ENCODE measurements at places on chromosomes 3 and 15. TPM values are rescaled to one million over a fixed set of nuclear protein-coding genes. Genes with fewer than 3 reads are reported as not detected.

DNA sequence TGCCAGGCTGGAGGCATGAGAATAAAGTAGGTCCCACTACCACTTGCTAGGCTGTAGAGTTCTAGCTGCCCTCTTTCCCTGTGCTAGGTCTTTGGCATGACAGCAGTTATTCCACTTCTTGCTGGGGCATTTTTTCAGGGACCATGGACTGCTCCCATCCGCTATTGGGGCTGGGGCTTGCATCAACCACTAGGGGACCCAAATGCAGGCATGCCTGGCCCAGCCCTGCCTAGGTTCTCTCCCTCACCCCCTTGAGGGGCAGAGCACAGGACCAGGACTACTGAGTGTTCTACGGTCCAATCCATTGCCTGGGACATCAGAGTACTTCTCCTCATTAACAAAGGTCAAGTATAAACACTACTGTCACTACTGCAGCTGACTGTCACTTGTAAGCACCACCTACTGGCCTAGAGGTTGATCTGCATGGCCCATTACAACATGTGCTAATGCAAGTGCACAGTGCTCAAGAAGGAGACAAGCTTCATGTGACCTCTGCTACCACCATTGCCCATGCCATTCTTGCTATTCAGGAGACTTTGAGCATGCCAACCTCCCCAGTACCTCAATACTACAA is 270.5 kb downstream of the MBNL1 start:
- DNase-seq = no peak

GRCh38 chr15:70633103-70633831 is 130.1 kb downstream of the UACA start:
- no peak for DNase-seq

GRCh38 chr15:77688693-77689092 is 56.0 kb upstream of the LINGO1 start:
- DNase-seq = no peak

- DNase-seq = no peak
Measured at GRCh38 chr15:78804391-78804792, 6.9 kb downstream of the ADAMTS7 start.

ARGFX gene
- not detected for total RNA-seq

CCDC174 gene
- 19.8 TPM for total RNA-seq

DNA sequence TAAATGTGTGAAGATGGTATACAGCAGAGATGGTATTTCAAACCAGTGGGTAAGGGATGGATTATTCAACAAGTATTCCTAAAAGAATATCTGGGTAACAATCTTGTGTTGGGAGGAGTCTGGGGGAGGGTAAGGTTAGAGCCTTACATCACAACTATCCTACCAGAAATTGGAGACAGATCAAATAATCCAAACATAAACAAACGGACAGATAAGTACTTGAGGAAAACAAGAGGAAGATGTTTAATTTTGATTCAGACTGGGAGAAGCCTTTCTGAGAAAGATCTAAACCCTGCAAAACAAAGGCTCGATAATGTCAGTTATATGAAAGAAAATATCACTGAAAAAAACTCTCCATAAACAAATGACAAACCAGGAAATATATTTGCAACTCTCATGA is 77.9 kb downstream of the SLC9A9 start:
- DNase-seq = no peak

- DNase-seq = no peak
Measured at GRCh38 chr3:6516694-6517093, 344.2 kb upstream of the GRM7 start.

GRCh38 chr15:74179983-74180880 is 6.7 kb downstream of the ISLR start:
- DNase-seq = no peak

DNA sequence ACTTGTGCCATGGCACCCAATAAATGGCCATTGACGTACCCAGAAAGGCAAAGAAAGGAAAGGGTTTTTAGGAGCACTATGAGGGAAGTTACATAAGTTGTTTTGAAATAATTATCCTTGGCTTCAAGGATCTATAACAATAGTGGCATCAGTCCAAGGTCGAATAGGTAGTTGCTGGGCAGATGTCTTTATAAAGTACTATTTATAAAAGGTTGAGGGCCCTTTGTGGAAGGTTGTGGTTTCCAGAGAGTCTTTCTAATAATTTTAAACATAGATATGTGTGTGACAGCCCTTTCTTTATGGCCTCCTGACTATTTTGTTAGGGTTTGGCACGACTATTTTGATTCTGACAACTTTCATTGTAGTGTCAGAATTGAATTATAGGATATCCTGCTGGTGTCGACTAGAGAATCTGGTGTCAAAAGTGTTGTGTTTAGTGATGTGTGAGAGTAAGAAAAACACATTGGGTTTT is 260.5 kb downstream of the PYDC2 start:
- DNase-seq = no peak

DNA sequence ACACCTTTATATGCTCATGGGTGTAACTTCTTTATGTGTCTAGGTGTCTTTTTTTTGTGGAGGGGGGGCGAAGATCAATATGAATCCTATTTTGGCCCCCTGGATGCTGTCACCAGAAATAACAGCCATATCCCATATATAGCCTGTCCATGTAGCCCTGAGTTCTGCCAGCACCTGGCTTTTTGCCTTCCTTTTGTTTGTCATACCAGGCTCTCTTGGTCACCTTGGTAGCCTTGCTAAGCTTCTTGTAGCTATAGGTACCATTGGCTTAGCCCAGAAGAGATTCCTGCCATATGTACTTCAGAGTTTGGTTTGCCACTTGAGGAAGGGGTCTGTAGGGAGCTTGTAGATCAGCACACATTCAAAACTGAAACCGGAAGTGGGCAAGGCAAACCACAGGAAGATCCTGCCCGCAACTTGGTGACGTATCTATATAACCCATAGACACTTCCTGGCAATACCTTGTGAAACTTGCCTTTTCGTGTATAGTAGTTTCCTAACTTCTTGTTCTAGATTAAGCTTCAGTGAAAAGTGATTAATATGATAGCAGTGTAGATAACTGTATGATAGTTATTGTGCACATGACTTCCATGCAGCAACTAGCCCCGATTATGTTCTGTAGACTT is 11.9 kb downstream of the RASA2 start:
- DNase-seq = no peak

DNA sequence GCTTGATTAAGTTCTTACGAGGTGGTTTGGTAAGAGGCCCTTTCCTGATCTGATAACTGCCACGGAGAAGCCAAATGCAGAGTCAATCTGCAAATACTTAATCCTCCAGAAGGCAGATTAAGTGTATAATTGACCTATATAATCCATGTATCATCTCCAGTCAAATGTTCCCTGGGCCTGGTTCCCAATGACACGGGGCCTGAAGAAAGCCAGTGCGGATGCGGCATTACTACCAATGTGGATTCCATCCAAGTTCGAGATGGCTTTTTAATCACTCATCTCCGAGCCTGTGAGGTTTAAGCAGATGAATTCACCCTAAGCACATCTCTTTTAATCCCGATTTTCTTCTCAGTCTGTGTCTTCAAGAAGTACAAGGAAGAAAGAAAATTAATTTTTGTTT is 60.0 kb upstream of the FEZF2 start:
- DNase-seq = no peak

SH2D7 gene
- not detected for total RNA-seq

DNA sequence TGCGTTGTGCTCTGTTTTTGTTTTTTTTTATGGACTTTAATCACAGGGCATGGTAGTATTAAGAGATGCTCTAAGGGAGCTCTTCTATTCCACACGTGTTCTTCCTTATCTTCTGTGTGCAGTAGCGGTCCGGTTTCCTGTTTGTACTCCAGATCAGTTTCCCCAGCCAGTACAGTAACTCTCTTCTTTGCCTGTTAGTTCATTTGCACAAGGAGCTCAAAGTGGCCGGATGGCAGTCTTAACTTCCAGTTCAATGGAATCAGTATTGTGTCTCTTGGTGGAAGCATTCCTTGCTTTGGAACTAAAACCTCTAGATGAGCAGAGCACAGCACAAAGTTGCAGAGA is 122.0 kb downstream of the KLF13 start:
- peak; percentile 26 for DNase-seq

- peak; percentile 82 for DNase-seq
Measured at GRCh38 chr3:169146179-169146665, 517.3 kb downstream of the MECOM start.

DNA sequence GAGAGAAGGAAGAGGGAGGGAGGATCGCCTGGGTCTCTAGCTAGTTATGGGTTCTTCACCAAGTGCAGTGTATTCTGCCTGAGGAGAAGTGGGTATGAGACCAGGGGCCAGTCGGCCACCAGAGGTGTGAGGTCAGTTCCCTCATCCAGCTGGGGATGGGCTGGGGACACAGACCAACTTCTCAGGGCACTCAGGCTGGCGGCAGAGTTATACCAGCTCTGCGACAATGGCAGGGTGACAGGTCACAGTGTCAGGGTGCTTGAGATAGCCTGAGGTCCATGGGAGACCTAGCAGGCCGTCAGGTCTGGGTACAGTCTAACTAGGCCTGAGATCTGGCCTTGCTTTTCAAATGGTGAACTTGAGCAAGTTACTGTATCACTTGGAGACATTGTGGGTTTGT is 31.4 kb upstream of the PLXNA1 start:
- no peak for DNase-seq

RLBP1 gene
- total RNA-seq = not detected

SERINC4 gene
- total RNA-seq = 0.22 TPM

EBLN2 gene
- 2.2 TPM for total RNA-seq

GRCh38 chr3:126356373-126357264 is 589 bp downstream of the KLF15 start:
- no peak for DNase-seq

DNA sequence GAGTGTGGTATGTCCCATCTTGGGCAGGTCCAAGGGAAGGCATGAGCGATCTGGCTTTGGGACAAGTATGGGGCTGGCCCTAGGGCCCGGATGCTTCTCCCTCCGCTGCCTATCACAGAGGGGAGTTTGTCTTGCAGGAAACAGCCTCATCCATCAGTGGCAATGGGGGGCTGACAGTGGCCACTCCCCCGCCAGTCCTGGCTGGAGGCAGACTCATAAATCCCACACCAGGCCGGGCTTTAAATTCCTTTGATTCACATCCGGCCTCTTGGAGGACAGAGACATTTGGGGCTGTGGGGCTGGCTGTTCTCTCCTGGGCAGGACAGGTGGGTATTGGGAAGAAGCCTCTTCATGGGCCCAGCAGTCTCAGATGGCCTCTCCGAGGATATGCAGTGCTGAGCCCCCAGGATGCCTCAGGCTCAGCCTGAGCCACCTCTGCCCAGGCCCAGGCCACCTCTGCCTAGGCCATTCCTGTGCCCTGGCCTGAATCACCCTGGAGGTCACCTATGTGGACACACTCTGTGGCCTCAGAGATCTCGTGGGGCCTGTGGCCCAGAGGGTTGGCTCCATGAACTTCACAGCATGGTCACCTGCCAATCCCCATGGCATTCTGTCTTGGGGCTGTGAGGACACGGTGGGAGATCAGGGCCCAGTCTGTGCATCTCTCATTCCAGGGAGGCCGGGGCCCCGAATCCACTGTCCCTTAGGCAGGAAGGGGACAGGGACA is 84.2 kb upstream of the GOLGA6L4 start:
- no peak for DNase-seq

PRSS50 gene
- not detected for total RNA-seq

GRCh38 chr3:48762816-48763215 is 45.8 kb upstream of the IP6K2 start:
- DNase-seq = no peak

SCAMP5 gene
- total RNA-seq = 0.31 TPM

DNA sequence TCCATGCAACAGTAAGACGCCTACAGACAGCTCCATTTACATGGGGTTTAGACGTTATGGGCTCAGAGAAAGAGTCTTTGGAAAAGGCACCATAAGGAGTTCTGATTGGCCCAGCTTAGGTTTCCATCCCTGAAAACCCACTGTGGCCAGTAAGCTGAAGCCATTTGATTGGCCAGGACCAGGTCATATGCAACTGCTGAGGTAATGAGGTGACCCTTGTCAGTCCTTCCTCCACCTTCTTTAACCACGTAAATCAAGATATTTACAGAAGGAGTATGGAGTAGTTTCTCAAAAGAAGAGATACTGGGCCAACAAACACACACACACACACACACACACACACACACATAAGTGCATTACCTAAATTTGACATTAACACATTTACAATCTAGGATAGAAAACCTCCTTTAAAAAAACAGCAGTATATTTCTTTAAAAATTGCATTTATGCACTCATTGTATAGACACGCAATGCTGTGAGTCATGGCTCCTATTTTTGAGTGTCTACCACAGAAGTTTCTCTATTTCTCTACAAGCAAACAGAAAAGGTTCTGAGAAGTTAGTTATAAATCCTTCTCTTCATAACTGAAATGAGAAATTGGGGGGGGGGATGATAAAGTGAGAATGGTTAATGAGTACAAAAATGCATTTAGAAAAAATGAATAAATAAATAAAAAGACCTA is 16.3 kb upstream of the MB21D2 start:
- DNase-seq = no peak

ATP8B4 gene
- total RNA-seq = 0.51 TPM

CFAP91 gene
- total RNA-seq = not detected

DNA sequence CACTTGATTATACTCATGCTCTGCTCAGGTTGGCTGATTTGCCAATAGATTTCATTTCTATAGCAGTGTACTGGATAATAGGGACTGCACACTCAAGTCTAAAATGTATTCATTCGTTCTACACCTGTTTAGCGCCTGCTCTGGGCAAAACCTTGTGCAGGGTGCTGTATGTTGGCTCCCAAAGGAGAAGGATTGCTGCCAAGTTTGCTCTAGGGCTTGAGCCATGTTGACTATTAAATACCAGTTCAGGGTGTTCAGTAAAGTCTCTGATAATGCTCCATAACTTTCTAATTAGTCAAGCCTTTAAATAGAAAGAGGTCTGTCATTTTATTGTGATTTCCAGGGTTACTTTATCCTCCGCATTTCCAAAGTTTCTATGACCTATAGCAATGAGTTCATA is 470.2 kb downstream of the MAGI1 start:
- no peak for DNase-seq

TJP1 gene
- 39.3 TPM for total RNA-seq

DNA sequence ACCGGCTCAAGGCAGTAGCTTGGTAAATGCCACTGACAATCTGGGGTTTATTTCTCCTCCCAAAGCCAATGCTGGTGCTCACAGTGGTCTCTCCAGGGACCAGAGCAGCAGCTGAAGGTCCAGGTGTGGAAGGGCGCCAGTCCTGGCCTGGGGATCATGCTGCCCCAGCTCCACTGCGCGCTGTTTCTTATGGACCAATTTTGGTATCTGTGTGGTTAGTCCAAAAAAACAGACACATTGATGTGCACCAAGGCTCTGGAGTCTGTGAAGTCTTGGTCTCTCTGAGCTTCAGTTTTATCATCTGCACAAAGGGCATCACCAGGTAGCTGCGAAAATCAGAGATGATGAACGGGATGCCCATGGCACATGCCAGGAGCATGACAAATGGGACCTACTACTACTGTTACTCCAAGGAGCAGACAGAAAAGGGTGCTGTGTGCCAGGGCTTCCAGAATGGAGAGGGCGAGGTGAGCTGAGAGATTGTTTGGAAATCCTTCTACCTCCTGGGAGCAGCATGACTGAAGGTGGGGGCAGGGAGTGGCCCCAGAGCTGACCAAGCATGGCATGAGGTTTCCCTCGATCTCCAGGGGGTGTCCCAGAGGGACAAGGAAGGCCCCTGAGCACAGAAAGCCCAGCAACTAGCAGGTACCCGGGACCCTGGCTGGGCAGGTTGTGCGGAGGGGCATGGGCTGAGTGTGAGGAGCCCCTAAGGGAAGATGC is 134.3 kb upstream of the PRR20G start:
- DNase-seq = no peak

RBPMS2 gene
- total RNA-seq = 2.7 TPM

MLF1 gene
- total RNA-seq = 32.2 TPM

GRCh38 chr15:67267440-67267839 is 12.9 kb downstream of the IQCH start:
- no peak for DNase-seq

GRCh38 chr3:62414786-62415185 is 41.4 kb upstream of the FEZF2 start:
- DNase-seq = no peak

Measured in K562 (cell line).